Stimulated activated CD8-positive, alpha-beta memory T cell treated with anti-CD3 and anti-CD28 coated beads, Interleukin-4, amount 100 ng/mL, for 1 hour (primary cell): ENCODE measurements at places on chromosomes 3 and 15.

DNA sequence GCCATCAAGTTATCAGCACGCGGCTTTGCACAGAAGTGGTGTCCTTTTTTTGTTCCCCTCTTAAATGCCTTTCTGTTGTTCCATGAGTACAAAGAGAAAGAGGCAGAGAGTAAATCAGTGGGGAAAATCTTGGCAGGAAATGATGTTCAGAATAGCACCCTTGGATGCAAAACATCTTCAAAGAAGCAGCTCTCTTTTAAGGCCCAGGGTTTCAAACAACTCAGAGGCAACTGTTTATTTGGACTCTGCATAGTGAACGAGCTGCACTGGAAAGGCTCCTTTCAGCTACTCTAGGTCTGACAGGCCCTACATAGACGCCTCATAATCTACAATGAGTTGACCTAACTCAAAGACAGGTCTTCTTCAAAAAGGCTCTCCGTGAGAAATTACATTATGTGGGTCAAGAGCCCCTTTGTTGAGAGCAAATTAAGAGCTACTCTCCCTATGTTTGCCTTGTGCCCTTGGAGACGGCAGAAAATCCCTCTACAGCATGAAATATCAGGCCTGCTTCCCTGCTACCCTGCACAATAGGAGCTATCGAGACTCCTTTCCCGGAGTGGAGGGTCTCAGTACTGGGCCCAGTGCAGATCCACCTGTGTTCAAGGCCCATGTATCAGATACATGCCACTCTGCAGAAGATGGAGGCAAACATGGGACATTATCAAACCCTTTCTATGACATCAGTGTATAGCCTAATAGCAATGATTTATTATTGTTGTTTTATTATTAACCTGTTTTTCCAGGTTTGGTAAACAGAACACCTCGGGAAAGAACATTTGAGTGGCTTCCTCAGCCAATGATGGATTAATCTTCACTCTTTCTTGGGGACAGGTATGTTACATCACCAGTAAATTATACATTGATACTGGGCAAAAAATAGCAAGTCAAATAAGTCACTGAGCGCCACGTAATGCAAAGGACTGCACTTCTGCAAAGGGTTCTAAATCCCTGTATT, 53.1 kb downstream of the HEG1 start:
- DNase-seq, result no peak

DNA sequence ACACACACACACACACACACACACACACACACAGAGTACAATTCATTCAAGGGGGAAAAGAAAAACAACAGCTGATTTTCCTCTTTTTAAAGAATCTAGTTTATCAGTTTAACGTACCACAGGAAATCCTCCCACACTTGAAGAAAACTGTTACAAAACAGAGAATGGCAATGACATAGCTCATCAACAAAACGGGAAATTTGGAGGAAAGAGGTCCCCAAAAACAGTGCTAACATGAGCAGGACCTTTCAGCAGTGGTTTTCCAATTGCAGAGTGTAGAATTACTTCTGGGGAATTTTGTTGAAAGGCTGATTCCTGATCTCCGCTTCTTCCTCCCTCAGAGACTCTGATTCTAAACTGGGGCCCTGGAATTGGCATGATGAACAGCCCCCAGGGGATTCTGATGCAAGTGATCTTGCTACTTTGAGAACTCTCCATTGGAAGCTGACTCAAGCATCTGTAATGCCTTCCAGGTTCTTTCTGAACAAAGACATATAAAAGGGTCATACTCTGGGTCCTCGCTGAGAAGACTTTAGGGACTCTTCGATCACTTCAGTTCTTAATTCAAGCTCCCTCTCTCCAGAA, 442.6 kb upstream of the PROK2 start:
- DNase-seq, result no peak

GRCh38 chr3:191492601-191493000, 31.6 kb downstream of the PYDC2 start:
- DNase-seq, result no peak

DNA sequence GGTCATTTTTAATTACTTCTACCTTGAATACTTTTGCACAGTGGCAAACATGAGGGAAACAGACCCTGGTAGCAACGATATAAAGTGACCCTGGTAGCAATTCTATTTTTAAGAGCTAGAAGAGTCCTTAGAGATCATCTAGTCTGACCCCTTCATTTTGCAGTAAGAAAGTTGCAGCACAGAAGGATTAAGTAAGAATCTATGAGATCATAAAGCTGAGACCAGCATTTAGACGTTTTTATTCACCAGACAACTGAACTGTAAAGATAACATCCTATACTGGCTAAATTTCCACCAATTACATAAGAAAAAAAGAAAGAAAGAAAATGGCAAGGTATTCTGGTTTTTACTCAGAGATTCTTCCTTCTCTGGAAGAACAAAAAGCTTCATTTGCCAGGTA, 49.9 kb downstream of the LRRFIP2 start:
- DNase-seq, result no peak

DNA sequence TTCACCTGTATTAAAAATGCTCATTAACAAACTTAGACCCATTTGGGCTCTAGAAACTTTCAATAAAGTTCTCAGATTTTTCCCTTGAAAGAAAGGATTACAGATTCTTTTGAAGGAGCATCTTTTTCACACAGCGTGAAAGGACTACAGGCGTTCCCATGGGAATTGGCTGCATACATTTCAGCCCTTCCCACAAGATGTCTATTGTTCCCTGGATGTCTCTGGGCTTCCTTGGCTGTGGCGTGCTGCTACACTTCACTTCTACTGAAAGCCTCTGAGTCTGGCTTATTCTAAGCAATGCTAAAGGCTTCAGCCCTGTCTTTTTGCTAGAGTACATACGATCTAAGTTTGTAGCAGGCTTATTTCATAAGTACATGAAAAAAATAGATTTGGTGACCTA, 1.4 kb downstream of the VEPH1 start:
- no peak for DNase-seq

GRCh38 chr15:93865586-93865985, 365.8 kb upstream of the MCTP2 start:
- no peak for DNase-seq

DNA sequence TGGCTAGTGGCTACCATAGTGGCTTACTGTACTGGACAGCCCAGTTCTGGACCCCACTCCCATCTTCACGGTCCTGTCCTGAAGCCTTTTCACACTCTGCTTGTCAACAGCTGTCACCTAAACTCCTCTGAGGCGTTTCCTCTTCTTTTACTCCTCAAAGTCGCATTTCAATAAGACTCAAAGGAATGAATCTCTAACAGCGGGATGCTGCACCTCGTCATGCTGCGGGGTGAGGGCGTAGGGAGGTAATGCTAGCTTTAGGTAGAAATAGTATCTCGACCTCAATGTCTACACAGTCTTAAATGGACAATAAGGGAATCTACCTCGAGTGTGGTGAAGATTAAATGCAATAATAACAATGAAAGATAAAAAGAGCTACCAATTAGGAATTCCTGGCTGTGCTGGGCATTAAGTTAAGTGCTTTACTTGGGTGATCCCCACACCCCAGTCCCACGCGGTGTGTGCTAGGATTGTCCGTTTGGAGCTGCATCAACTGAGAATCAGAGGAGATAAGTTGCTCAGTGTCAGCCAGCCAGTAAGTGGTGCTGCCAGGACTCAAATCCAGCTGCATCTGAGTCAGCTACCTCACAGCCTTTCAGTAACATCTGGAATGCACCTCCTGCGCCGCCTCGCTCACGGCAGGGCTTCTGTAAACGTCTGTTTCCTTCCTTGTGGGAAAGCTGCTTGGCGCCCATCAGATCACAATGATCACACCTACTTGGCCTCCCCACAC, 14.0 kb downstream of the PLA2G4D start:
- DNase-seq, result no peak
